Mesenteric fat pad (tissue), 1 donor: ENCODE measurements at places on chromosomes 12 and 14. TPM values are rescaled to one million over a fixed set of nuclear protein-coding genes. Genes with fewer than 3 reads are reported as not detected.

Gene LMO3
- total RNA-seq: 61.2 TPM

GRCh38 chr12:127745469-127746212 lies 521.3 kb upstream of the TMEM132C start:
- no peak for DNase-seq

DNA sequence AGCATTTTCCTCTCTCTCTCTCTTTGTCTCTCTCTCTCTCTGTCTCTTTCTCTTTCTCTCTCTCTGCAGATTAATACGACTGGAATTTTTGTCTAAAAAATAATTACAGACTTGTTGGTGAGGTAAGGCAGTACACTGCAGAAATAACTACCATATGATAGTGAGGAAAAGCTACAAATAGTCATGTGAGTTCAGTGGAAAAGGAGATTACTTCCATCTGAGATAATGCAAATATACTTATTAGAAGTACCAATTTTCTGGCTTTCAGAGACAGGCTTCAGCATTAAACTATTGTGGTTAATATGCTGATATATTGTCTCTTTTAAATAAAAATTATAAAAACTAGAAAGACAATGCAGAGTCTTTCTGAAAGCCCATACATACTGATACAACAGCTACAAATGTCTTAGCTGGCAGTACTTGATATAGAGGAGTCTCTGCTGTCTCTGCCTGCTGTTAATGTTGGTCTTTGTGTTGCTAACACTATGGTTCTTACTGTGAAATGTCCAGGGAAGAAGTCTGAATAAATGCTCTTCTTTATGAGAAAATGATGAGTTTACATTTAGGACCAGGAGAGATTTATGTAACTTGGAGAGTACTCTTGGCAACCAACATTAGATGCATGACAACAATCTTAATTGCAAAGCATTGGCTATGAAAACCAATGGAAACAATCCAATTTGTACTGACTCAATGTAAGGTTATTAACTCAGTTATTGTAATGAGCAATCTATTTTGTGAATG lies 167.0 kb downstream of the LRFN5 start:
- no peak for DNase-seq

Gene ARHGEF25
- total RNA-seq: 12.8 TPM

DNA sequence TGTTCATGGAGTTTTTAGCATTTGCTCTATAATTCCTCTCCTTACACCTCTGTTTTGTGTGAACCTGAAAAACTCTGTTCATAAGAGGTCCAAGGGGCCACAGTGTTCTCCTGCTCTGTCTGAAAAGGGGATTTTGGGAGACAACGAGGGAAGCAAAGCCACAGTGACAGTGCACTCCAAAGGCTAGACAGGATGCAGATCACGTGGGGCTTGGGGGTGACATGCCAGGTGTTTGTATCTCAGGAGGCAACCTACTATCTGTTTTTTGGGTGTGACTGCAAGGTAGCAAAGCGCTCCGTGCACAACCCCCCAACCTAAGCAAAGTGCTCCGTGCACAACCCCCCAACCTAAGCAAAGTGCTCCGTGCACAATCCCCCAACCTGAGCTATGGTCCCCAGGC lies 5.1 kb upstream of the CHD4 start:
- DNase-seq: no peak

Gene TSPAN19
- total RNA-seq: not detected

Gene TTC5
- total RNA-seq: 11.1 TPM

DNA sequence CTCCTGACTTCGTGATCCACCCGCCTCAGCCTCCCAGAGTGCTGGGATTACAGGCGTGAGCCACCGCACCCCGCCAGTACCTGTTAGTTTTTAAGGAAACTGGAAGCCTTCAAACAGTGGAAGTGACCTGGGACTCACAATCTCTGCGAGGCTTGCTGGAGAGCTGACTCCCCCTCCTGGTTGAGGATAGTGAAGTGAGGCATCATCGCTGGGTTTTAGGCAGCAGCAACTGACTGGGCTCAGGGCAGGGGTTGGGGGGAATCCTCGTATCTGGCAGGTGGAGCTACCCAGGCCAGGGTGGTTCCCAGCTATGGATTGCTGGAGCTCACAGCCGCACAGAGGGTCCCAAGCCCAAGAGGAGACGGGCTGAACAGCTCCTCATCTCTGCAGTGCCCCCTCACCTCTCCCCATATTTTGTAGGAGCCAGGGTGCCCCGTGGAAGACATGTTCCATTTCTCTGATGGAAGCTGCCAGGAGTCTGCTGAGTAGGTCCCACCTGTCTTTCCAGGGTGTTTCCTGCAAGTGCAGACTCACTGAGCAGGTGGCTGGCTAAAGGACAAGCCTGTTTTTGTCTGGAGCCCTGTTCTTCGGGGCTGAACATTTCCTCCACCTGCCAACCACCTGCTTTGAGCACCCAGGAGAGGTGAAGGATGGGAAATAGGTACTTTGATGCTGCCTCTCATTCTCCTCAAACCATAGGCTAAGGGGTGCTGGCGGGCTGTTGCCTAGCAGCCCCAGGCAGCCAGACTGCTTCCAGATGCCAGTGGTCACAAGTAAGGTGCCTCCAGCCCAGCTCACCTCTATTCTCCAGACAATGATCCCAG lies 3.1 kb downstream of the AVIL start:
- no peak for DNase-seq

DNA sequence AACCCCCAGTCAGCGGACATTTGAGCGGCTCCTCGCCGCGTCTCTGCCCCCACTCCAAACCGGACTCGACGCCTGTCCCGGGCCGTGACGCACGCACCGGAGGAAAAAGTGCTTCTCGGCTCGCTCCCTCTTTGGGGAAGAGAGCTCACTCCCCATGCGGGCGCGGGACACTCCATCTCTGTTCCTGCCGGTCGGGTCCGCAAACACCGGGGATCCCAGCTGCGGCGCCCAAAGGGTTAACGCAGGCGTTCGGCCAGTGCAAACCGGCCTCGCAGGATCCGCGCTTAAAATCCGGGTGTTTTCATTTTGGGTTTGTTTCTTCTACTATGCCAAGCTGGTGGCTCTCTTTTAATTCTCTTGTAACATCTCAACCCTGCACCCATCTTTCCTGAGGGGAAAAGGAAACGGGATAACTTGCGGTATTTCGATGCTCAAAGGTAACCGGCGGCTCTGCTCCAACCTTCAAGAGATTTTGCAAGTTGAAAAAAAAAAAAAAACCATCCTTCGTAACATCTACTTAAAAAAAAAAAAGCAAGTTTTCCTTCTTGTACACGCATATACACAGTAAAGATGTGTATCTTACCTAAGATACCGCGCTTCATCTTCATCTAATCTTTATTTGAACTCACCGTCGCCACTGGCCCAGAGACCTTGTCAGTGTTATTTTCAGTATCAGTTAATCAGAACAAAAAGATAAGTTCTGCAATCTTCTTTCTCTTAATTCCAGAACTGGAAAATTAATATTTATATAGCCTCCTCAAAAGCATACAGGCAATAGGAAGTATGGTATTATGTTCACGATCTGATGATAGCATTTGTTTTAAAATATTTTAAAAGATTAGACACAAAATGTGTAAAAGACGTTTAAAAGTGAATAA lies 1.6 kb upstream of the ATP2B1 start:
- DNase-seq: no peak

Gene IL26
- total RNA-seq: not detected

Gene KRT75
- not detected for total RNA-seq

Gene RNF31
- total RNA-seq: 60.0 TPM

Gene GYS2
- 0.10 TPM for total RNA-seq

GRCh38 chr14:42499137-42499536 lies 892.5 kb downstream of the LRFN5 start:
- DNase-seq: no peak

DNA sequence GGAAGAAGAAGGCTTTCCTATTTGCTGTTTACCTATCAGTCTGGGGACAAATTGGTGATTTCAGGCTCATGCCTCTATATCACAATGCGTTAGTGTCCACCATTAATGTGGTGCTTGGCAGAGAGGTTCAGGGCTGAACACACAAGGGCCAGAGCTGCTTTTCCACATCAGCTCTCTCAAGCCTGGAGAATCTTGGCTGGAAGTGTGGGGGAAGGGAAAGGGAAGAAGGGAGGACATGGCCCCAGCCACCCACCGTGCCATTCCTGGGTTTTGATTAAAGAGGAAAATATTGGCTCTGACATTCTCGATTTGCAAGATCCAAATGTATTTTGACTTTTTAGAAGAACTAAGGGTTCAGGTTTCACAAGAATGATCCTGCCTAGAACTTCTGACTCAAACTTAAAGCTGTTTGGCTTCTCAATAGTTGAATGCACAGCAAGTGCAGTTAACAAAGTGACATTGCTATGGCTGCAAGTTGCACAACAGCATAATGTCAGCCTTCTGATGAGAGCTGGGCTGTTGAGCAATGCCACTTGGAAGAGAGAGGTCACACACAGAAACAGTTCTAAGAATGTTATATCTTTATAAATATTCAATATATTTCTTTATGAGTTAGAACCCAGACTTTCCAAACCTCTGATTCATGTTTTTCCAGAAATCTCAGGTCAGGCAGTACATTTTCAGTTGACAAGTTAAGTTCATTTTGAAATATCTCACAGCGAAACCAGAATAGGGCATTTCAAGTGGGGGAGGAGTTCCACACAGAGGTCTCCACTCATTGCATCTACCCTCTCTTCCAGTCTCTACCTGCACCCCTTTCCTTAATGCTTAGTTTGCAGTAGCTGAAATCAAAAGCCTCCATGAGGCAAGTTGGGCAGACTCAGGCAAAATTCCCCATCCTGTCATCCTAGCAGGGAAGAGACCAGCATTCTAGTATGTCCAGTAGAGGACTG lies 25.3 kb downstream of the IGF1 start:
- no peak for DNase-seq

DNA sequence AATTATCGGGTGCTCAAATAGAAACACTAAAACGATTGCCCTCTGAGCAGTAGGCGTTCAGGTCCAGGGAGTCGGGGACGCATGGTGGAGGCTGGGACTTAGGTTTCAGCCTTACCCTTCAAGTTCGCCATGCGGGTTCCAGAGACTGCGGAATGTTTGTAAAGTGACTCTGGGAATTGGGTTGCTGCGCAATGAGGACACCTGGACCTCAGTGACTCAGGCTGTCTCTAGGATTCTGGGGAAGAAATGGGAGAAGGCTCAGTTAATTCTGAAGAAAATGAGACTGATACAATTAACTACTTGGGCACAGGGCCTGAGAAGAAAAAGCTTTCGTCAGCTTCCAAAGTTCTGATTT lies 1.1 kb downstream of the LGALS3 start:
- DNase-seq: no peak

Gene PLBD1
- 35.7 TPM for total RNA-seq

Gene GPR132
- 4.5 TPM for total RNA-seq

Gene NPAS3
- 3.6 TPM for total RNA-seq

GRCh38 chr12:67750513-67751183 lies 102.1 kb downstream of the DYRK2 start:
- no peak for DNase-seq

- DNase-seq: no peak
Measured at GRCh38 chr12:3320881-3321509, 170.0 kb upstream of the PRMT8 start.

DNA sequence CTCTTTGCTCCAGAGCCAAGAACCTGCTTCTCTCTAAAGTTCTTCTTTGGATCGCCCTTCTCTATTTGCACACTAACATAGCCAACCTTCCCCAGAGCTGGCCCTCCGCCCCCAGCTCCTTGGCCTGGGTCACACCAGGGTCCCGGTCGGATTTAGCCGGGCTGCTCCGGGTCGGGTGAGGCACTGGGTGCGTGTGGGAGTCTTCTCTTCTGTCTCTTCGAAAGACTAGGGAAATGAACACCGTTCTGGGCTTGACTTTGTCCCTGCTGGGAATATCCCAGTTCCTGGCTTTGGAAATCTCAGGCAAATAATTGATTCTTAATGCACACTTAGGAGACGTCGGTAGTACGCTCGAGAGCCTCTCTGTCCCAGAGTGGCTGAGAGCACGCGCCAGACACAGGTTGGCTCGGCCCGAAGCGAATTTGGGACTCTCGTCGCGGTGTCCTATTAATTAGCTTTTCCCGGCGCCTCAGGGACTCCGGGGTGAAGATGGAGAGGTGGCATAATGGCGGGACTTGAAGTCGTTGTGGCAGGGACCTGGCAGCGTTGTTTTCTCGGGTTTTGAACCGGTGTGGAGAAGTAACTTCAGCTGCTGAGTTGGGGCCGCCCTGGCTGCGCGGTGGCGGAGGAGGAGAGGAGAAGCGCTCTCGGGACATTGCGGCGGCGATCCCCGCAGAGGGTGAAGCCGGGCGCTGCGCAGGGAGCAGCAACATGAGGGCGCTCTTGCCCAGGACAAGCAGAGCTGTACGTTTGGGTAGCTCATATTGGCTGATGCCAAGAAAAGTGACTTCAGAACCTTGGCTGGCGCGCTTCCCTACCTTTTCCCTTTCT lies 7.5 kb downstream of the FOXG1 start:
- DNase-seq: no peak

Gene NAV3
- total RNA-seq: 16.6 TPM
